ENCODE measurements at places on chromosomes 12 and 14.
A peak's percentile ranks its signal among the peaks of the same experiment; 100 is the strongest.

GRCh38 chr12:23770202-23770938 lies 179.1 kb downstream of the SOX5 start:
- DNase-seq, result no peak

- no peak for DNase-seq
Measured at GRCh38 chr12:5176036-5176435, 132.4 kb downstream of the KCNA5 start.

GRCh38 chr14:91420686-91421085 lies 3.1 kb upstream of the CCDC88C start:
- DNase-seq, result no peak

GRCh38 chr12:110280392-110280778 lies 662 bp upstream of the ATP2A2 start:
- DNase-seq, result no peak

- DNase-seq, result no peak
Measured at GRCh38 chr14:85295318-85295717, 234.6 kb upstream of the FLRT2 start.

DNA sequence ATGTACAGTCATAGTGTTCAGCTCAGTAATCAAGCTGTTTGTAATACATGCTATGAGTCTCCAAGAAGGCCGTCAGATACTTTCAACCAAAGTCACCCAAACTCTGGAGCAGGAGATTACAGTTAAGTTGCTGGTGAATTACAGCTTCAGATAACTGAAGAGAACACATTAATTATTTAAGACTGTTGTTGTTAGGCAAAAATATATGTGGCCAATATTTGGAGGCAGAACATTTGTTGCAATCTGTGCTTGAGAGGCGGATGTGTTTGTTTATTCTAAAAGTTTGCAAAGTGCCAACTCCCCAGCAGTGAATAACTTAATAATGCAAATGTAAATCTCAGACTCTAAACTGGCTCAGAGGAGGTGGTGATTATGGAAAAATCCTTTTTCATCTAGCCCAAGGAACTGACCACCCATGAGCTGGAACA lies 300.7 kb upstream of the TBX3 start:
- no peak for DNase-seq

DNA sequence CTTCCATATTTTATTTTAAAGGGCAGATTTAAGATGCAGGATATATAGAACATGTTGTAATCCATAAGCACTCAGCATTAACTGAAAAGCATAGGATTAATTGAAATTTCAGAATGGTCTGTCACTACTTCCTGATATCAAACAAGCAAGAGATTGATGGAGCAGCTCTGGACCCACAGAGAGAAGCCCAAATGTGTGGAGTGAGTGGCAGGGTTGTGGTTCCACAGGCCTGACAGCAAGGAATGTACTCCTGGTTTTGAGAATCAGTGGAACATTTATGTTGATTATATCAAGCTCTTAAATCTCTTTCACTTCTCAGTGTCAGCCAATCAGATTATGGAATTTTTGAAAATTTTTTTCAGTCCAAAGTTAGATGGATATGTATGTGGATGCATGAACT lies 267.6 kb upstream of the PRICKLE1 start:
- no peak for DNase-seq

DNA sequence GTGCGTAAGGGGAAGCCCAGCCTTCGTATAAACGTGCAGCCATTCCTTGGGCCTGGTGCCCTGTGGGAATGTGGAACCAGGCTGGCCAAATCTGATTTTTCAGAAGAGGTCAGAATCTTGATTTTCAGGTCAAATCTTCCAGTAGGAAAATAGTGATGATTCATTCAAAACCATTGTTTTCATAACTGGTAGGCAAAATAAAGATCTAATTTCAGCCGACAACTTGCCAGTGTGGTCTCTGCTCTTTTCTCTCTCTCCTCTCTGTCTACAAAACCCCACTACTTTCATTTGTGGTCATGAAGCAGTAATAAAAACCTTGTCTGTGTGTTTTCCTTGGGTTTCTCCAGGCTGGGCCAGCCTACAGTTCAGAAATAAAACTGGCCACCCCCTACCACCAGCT lies 135.1 kb downstream of the RBM19 start:
- peak; percentile 6 for DNase-seq

DNA sequence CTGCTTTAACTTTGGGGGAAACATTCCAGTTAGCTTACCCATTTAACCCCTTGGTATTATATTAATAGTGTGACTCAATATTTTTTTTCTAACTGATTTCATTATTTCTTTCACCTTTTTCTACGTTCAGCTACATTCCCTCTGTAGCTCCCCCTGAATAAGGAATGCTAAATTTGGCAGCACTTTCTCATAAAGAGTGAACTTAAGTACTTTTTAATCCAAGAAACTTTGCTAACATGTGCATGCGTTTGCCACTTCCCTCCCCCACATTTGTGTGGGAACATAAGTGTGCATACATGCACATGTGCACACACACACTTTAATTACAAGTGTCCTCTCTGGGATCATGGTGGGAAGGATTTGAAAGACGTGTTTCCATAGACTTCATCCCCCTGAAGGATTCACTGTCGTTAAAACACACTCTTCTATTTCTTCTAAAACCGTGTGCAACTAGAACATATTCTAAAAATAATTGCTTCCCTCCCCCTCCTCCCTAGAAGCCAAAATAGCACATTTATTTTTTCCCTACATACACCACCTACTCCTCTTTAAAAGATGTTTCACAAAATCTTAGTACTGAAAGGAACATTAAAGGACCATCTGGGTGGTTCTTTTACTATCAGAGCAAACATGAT lies 142.6 kb downstream of the PPM1H start:
- DNase-seq, result no peak

GRCh38 chr12:76948879-76949278 lies 70.1 kb upstream of the CSRP2 start:
- DNase-seq, result no peak

DNA sequence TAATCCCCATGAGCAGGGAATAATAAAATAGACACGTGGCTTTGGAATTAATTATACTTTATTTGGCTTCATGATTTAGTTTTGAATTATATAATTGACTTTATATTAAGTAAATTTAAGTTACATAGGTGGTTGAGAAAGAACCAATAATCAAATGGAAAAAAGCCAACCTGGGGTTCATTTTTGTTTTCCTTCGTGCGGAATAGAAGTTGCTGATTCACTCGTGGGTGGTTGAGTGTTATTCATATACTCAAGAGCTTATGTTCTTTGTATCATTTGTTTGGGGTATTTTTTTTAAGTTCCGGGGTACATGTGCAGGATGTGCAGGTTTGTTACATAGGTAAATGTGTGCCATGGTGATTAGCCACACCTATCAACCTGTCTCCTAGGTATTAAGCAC lies 58.0 kb downstream of the ZNF664 start:
- no peak for DNase-seq

GRCh38 chr12:94284046-94284445 lies 135.7 kb downstream of the PLXNC1 start:
- no peak for DNase-seq

GRCh38 chr14:39025250-39025809 lies 77.7 kb downstream of the SEC23A start:
- DNase-seq, result no peak

DNA sequence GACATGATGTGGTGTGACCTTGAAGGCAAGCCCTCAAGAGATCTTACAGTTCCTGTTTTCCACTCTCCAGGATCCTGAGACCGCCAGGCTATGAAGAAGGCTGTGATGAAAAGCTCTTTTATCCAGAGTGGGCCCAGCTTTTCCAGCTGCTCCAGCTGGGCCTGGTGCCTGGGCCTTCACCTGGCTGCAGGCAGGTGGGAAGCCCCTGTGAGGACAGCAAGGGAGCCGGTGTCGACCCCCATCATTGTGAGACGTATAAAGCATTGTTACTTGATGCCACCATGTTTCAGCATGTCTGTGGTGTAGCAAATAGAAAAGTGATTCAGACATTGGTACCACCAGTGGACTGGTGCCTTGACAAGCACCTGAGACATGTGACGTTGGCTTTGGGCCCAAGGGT lies 190.2 kb downstream of the KIF26A start:
- no peak for DNase-seq

- DNase-seq, result no peak
Measured at GRCh38 chr12:57242691-57243454, 8.1 kb downstream of the STAC3 start.

- DNase-seq, result no peak
Measured at GRCh38 chr12:94679554-94680195, 29.3 kb upstream of the TMCC3 start.

- DNase-seq, result no peak
Measured at GRCh38 chr12:52575256-52575655, 1.6 kb upstream of the KRT74 start.

- no peak for DNase-seq
Measured at GRCh38 chr14:68011406-68012028, 191.9 kb downstream of the RAD51B start.

DNA sequence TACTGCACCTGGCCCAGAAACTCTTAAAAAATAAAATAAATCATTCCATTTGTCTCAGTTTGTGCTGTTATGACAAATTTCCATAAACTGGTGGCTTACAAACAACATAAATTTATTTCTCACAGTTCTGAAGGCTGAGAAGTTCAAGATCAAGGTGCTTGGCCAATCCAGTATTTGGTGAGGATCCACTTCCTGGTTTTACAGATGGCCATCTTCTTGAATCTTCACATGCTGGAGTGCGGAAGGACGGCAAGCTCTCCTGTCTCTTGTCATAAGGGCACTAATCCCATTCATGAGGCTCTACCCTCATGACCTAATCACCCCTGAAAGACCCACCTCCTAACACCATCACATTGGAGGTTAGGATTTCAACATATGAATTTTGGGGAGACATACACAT lies 29.9 kb upstream of the MYBPC1 start:
- no peak for DNase-seq

GRCh38 chr12:3542911-3543310 lies 51.9 kb downstream of the PRMT8 start:
- no peak for DNase-seq

DNA sequence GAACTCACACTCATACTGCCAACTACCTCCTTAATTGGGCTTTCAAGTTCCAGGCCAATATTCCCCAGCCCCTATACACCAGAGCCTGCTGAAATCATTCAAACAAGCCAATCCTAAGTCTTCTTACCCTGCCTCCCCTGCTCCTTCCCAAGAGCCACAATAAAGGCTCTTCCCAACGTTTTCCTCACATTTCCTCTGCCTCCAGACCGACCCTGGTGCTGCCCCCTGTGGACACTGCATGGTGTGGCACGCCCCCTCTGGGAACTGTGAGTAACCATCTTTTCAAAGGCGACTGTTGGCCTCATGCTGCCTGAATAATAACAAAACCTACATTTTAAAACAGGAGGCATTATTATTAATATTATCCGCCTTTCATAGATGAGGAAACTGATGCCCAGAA lies 111.6 kb upstream of the NOS1 start:
- no peak for DNase-seq

DNA sequence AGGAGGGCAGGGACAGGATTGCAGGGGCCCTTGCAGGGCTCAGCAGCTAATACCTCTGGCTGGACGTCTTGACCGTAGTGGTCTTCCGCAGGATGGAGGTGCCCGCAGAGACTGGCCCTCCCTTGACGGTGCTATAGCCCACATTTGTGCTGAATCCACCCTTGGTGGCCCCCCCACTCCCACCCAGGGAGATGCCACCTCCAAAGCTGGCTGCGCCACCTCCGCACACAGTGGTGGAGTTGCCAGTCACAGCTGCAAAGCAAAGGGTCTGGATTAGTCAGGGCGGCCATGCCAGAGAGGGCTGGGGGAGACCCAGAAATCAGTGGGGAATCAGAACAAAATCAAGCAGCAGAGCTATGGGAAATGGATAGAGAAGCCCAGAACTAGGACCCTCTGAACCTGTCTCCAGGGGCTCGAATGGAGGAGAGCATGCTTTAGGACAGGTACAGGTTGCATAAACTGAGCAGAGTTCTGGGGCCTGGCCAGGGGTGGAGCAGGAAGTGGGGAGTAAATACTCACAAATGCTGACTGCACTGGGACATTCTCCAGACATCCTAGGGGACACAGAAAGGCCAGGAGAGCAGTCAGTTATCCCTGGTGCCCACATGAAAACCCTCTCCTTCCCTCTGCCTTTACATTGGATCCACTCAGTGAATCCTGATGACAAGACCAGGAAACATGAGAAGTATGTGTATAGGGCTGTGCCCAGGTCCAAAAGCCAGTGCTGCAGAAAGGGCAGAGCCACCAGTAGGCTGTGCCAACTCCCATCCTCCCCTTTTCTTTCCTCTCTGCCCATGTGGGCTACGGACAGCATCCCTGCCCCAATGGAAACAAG lies 8.1 kb upstream of the KRT4 start:
- DNase-seq, result no peak
